ENCODE measurements at places on chromosomes 11 and 22. TPM values are rescaled to one million over a fixed set of nuclear protein-coding genes. Genes with fewer than 3 reads are reported as not detected.

The RNF215 gene
- total RNA-seq, result 30.2 TPM

The NPAS4 gene
- total RNA-seq, result not detected

The FBLN1 gene
- 209 TPM for total RNA-seq

The NXPE4 gene
- total RNA-seq, result not detected

The CASP1 gene
- 82.2 TPM for total RNA-seq

The HEPN1 gene
- not detected for total RNA-seq

The NPAT gene
- total RNA-seq, result 12.7 TPM

The GPR83 gene
- total RNA-seq, result not detected

The TSSC4 gene
- total RNA-seq, result 48.7 TPM

The MAJIN gene
- total RNA-seq, result not detected

The BRSK2 gene
- 0.33 TPM for total RNA-seq

The C11orf65 gene
- total RNA-seq, result 1.8 TPM

The INS gene
- not detected for total RNA-seq

The APOC3 gene
- total RNA-seq, result not detected

The KCNQ1 gene
- not detected for total RNA-seq

The GAL gene
- 5.4 TPM for total RNA-seq

The NELL1 gene
- total RNA-seq, result not detected

The TCN1 gene
- not detected for total RNA-seq

The TRIM64 gene
- not detected for total RNA-seq

The APOL6 gene
- total RNA-seq, result 58.3 TPM

The PDGFB gene
- not detected for total RNA-seq

The GRAP2 gene
- not detected for total RNA-seq

The NCAM1 gene
- total RNA-seq, result 0.51 TPM

The CASP12 gene
- total RNA-seq, result 0.26 TPM

The HTR3A gene
- not detected for total RNA-seq

The MS4A15 gene
- not detected for total RNA-seq

The C11orf98 gene
- 33.4 TPM for total RNA-seq

The DTX4 gene
- 3.1 TPM for total RNA-seq

The RAG1 gene
- 0.99 TPM for total RNA-seq

The PIH1D2 gene
- 1.5 TPM for total RNA-seq

The PPP2R5B gene
- total RNA-seq, result 6.2 TPM

The SPI1 gene
- not detected for total RNA-seq

The NUDT8 gene
- 5.0 TPM for total RNA-seq

The CCDC73 gene
- total RNA-seq, result under 0.01 TPM

The FAT3 gene
- total RNA-seq, result 16.2 TPM

Measured in fibroblast of lung (primary cell).